ENCODE measurements at places on chromosomes 5 and 9. TPM values are rescaled to one million over a fixed set of nuclear protein-coding genes. Genes with fewer than 3 reads are reported as not detected.

ENTPD8 gene
- total RNA-seq = 0.12 TPM

CATSPER3 gene
- 0.54 TPM for total RNA-seq

DMRTA1 gene
- 2.7 TPM for total RNA-seq

C5orf15 gene
- 38.4 TPM for total RNA-seq

PCDHGA8 gene
- 0.43 TPM for total RNA-seq

ANKRD20A1 gene
- 1.6 TPM for total RNA-seq

SOWAHA gene
- total RNA-seq = not detected

DBH gene
- 0.59 TPM for total RNA-seq

Measured in neural crest cell (in vitro differentiated cells).